Urinary bladder (tissue), 4 donors: ENCODE measurements at places on chromosomes 6 and 20. TPM values are rescaled to one million over a fixed set of nuclear protein-coding genes. Genes with fewer than 3 reads are reported as not detected.

The NOTCH4 gene
- 11.2 TPM for total RNA-seq

The FOXA2 gene
- total RNA-seq, result not detected

The TAF4 gene
- total RNA-seq, result 8.9 TPM

The SLC17A3 gene
- total RNA-seq, result not detected

The COL19A1 gene
- 29.4 TPM for total RNA-seq
